ENCODE measurements at places on chromosomes 3 and 15.

DNA sequence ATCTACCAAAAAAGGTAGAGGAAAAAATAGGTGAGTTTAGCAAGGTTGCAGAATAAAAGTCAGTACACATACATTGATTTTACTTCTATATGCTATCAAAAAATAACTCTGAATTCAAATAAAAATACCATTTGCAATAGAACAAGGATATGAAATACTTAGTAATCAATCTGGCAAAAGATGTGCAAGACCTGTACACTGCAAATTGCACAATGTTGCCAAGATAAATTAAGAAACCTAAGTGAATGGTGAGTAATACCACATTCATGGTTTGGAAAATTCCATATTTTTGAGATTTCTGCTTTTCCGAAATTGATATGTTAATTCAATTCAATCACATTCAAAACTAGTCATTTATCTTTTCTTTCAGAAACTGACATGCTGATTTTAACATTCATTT, 464.8 kb downstream of the EPHA3 start:
- no peaks in the 10 kb centered on the region for H3K36me3 ChIP-seq
- no peaks in the 10 kb centered on the region for H3K4me1 ChIP-seq
- no peak overlapping the region for H3K27ac ChIP-seq
- no peak overlapping the region for H3K4me3 ChIP-seq

DNA sequence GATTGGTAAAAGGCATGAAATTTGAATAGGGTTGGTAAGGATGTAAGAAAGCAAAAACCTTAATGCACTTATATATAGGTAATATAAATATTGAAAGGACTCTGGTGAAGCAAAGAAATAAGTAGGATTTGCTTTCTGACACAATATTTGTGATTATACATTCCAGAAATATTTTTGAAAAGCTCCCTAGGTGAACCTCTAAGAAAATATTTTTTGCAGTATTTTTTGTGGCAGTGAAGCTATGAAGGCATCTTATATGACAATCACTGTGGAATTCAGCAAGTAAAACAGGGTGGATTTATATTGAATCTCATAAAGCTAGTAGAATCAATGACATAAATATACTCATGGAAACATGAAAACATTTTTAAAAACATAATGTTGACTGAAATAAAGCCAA, 119.6 kb upstream of the EPHA3 start:
- H3K4me3 ChIP-seq = no peak overlapping the region
- H3K27ac ChIP-seq = no peak overlapping the region
- H3K4me1 ChIP-seq = no peaks in the 10 kb centered on the region
- H3K36me3 ChIP-seq = no peaks in the 10 kb centered on the region

DNA sequence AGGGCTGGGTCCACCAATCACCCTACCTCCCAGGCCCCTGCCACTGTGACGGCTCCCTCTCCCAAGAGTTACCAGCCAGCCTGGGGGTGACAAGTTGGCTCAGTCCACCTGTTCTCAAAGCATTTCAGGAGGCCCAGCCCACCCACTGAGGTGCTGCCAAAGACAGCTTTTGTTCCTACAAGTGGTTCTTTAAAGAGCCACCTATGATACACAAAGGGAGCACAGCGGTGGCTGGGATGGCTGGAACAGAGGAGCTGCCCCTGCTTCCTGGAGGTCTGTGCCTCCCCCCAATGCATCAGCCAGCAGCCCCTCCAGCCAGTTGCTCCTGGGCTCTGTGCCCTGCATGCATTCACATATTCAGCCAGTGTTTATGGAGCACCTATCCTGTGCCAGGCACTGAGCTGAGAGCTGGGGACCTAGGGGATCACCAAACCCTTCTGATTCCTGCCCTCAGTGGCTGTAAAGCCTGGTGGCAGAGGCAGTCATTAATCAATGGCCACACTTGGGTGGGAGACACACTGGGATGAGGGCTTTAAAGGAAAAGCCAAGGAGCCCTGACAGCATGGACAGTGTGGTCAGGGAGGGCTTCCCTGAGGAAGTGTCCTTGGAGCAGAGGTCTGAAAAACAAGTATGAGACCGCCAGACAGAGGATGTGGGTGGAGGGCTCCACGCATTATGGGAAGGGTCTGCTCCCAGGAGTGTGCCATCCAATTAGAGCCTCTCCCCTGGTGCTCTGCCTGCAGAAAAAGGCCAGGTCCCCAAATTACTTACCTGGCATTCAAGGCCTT, 107.1 kb upstream of the LINGO1 start:
- no peaks in the 10 kb centered on the region for H3K4me1 ChIP-seq
- no peak overlapping the region for H3K4me3 ChIP-seq

DNA sequence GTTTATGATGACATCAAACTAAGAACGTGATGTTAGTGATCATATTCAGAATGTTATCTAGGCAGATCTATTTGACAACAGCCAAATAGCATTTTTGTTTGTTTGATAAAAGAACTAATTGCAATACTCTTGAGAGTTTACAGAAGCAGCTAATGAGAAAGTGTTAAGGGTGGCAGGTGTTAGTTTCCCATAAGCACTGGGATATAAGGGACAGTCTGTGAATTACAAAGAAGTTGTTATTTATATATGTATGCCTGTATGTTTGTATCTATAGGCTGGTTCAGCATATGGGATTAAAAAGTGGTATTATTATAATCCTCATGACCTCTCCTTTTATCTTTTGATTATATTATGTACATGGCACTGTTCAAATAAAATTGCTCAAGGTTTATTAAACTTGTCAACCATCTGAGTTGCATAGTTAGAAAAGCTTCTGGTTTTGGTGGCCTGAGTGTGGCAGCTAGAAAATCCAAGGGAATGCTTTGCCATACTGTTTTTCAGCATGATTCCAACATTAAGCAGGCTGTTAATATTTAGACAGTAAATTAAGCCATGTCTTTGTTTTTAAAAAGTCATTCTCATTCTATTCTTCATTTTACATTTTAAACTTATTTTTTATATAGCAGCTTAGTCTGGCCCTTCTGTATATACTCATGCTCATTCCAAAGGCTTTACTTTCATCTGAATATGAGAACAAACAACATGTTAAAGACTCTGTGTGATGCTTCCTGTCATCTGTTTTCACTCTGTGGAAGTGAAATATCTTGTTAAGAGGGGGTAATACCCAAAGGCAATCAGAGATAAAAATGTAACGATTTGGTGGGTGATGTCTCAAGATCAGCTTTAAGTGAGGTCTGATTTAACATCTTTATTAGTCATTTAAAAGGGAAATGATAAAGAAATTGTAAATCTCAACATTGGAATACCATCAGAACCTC, 13.1 kb downstream of the ROBO2 start:
- H3K27ac ChIP-seq = no peak overlapping the region
- DNase-seq = no peak
- no peak overlapping the region for H3K4me3 ChIP-seq

All from stimulated activated naive B cell treated with anti-CD40 and anti-IgM and Interleukin-4, amounts not matched to agents 10 μg/mL and 1 μg/mL and 100 μg/mL, for 72 hours (primary cell).